NCI-H187 treated with DMSO at 0.1 percent for 48 hours (cell line): ENCODE measurements at places on chromosomes 12 and 14.

DNA sequence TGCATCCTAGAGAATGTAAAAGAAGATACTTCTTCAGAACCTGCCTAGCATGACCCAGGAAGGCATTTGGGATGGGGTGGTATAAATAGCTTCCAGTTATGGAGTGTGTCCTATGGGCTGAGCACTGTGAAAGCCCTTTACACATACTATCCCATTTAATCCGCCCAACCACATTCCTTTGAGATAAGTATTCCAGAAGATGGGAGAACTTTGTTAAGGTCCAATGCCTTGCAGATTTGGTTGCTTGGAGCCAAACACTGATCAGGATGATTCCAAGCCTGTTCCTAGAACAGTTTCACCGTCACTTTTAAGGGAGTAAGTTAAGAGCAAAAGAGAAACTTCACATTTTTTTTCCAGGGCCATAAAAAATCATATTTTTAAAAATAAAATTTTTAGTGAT is 82.5 kb upstream of the CLMN start:
- DNase-seq, result no peak

- DNase-seq, result no peak
These were observed 314 bp upstream of the DHRS7 start for GRCh38 chr14:60165547-60165876.

DNA sequence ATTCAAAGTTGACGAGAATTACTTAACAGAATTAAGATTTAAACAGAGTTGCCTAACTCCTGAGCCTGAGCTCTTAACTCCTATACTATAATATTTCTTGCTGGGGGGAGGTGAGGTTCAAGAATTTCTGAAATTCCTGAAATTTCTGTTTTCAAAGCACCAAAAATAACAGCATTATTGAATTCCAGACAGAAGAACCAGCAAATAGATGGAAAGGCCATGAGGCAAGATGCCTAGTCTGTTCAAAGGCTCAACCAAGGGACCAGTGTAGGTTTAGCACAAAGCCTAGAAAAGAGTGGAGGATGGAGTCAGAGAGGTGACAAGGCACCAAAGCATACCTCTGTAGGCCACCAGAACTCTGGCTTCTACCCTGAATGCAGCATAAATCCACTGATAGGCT is 76.4 kb downstream of the PPP1R12A start:
- DNase-seq, result no peak

GRCh38 chr12:51368640-51369517 is 22.3 kb downstream of the GALNT6 start:
- no peak for DNase-seq

DNA sequence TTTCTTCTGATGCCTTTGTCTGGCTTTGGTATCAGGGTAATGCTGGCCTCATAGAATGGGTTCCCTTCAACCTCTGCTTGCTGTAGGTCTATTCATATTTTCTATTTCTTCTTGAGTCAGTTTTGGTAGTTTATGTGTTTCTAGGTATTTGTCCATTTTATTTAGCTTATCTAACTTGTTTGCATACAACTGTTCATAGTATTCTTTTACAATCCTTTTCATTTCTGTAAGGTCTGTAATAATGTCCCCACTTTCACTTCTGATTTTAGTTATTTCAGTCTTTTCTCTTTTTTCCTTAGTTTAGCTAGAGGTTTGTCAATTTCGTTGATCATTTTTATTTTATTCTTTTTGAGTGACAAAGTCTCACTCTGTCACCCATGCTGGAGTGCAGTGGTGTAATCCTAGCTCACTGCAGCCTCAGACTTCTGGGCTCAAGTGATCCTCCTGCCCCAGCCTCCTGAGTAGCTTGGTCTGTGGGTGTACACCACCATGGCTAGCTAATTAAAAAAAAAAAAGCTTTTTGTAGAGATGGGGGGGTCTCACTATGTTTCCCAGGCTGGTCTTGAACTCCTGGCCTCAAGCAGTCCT is 11.7 kb downstream of the TTLL5 start:
- DNase-seq, result no peak
